Iris pigment epithelial cell (primary cell): ENCODE measurements at places on chromosomes 16 and 17.

- no peak for DNase-seq
Measured at GRCh38 chr17:22304667-22305303, 612.5 kb downstream of the KCNJ18 start.

DNA sequence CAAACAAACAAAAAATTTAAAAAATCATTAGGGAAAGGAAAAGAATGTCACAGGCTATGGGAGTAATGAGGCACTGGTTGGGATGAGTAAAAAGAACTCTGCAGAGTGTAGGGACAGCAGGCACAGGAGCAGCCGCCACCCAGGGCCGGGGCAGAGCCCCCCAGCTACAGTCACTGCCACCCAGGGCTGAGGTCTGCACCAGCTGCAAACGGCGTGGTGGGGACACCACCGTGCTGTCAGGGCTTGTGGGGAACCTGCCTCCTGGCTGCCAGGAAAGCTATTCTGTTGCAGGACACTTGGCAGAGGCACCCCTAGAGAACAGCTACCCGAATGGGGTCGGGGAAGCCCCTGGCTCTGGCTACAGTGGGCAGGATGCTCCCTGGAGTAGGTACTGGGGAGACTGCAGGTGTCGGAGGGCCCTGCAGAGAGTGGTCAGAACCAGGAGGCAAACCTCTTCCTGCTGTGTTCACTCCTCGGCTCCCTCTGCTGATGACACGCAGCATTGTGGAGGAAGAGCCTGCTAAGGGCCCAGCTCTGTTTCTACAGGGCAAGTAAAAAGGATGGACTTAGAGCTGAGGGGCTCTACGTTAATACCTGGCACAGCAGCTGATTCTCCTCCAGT is 32.3 kb upstream of the CAPN15 start:
- DNase-seq = peak; percentile 50

DNA sequence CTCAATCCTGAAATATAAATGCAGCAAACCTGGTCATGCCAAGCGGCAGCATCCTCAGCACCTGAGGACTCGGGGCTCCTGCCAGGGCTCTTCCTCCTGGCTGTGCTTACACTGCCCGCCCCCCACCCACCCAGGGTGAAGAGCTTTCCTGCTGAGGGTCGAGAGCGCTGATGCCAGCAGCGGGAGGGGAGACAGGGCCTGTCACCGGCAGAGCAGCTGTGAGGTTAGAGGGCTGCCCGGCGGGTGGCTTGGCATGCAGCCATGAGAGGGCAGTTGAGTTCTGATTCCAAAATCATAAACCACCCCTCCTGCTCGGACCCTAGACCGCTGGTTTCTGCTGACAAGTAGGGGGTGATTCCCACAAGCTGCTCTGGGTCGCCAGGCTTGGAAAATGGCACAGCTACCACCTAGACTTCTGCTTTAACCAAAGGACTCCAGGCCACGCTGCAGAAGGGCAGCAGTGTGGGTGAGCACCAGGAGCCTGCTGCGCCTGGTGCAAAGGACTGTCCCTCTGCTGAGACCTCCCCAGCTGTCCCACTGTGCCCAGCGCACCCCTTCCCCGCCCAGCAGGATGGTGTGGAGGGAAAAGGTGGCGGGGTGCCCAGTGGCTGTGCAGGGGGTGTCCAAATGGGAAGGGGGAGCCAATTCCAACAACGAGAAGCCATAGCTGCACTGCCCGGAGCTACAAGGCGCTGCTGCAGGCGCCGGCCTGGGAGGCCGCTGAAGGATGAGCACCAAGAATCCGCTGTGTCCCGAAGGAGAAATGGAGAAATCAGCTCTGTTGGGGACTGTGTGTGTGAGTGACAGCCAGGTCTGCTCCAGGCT is 26.6 kb downstream of the MXRA7 start:
- no peak for DNase-seq

- peak; percentile 39 for DNase-seq
Measured at GRCh38 chr17:43578699-43579565, 32.8 kb upstream of the ETV4 start.

- peak; percentile 26 for DNase-seq
Measured at GRCh38 chr16:12341423-12341822, 364.9 kb downstream of the SNX29 start.

DNA sequence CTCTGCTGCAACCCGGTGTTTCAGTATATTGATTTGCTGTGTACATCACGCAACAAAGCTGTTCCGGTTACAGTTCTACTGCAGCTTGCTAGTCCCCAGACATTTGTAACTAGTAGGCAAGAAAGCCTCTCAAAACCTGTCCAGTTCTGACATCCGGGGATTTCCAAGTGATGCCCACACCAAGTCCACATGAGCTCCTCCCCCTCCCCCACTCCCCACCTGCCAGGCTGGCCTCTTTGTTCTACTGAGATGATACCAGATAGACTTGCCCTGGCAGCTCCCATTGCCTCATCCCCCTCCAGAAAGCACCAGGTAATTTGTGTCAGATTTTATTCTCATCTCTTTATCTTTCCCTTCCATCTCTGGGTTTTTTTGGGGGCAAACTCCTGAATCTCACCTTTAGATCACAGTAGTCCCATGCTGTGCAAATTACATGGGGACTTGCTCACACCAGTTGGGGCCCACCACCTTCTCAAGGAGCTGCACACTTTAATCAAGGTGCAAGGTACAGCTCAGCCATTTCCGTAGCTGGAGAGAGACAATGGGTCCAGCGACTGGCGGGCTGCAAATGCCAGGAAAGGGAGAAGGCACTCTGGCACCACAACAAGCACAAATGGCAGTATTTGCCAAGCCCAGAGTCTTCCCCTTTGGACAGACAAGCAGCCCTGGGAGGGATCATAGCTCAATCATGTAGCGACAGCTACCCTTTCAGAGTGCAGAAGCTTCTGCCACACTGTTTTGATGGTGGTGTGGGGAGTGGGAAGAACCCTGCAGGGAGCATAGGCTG is 183.1 kb downstream of the CYLD start:
- no peak for DNase-seq

- DNase-seq = no peak
Measured at GRCh38 chr16:48004141-48004695, 151.6 kb downstream of the ABCC12 start.

- no peak for DNase-seq
Measured at GRCh38 chr17:58097384-58098088, 14.3 kb downstream of the DYNLL2 start.

- DNase-seq = peak; percentile 38
Measured at GRCh38 chr16:85750827-85751697, at the start of gene C16orf74. TSS of gene C16orf74 (minus strand) at chr16:85751096. CDS start at chr16:85735217, 15,879 bp downstream.

- peak; percentile 39 for DNase-seq
Measured at GRCh38 chr16:47787696-47788095, 326.6 kb downstream of the PHKB start.

GRCh38 chr16:72875291-72876031 is 172.5 kb downstream of the ZFHX3 start:
- peak; percentile 28 for DNase-seq

- DNase-seq = peak; percentile 1
Measured at GRCh38 chr17:33520426-33521330, 227.6 kb upstream of the ASIC2 start.

DNA sequence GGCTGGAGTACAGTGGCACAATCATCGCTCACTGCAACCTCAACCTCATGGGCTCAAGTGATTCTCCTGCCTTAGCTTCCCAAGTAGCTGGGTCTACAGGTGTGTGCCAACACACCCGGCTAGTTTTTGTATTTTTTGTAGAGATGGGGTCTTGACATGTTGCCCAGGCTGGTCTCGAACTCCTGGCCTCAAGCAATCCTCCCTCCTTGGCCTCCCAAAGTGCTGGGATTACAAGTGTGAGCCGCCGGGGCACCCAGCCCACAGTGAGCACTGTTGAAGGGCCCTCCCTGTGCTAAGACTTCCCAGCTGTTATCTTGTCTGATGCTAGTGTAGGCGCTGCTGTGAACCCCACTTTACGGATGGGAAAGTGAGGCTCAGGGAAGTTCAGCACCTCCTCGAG is 8.0 kb downstream of the CASKIN1 start:
- no peak for DNase-seq

- DNase-seq = no peak
Measured at GRCh38 chr17:5757314-5757907, 173.1 kb upstream of the NLRP1 start.

DNA sequence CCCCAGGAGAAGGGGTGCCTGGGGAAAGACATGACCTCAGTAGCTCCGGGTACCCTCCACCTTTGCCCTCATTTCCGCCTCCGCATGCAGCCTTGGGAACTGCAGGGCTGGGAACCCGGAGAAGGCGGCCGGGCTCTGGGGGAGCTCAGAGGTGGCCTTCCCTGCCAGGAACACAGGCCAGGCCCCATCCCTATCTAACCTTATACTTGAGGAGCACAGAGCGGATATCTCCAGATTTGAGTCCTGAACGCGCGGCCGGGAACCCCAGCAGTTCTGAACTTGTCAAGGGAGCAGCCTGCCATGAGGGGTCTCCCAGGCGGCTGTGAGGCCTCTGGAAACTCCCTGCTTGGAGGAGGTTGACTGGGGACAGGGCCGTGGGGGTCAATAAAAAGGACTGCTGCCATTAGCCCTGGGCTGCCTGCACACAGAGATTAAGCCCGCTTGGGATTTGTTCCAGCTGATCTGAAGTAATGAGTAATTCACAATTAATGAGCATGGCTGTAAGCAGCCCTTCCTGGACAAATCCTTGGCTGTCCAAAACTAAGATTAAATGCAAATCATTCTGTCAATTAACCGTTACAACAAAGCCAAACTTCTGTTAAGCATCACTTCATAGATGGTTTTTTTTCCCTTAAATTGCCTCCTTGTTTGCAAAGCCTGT is 26.3 kb upstream of the METRNL start:
- DNase-seq = no peak

GRCh38 chr17:29349409-29349808 is 40.8 kb upstream of the TAOK1 start:
- DNase-seq = no peak

DNA sequence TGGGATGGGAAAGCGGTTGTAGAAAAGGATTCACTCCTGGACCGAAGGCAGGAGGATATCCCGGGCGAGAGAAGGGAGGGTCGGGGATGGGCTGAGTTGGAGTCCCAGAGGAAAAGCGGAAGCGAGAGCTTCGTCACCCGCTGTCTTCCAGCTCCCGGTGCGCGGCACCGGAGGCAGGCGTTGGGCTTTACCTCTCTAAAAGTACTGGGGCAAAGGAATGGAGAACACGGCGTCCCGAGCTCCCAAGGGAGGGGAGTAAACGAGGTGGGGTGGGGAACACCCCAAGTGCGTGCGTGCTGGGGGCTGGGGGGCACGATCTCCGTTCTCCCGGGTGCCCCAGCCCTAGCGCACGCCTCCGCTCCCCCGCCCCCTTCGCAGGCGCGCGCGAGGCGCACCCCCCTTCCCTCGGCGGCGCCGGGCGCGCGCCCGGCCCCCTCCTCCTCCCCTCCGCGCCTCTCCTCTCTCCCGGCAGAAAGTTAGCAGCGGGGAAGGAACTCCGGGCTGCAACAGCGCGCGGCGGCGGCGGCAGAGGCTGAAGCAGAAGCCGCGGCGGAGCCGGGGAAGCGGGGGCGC is at the start of gene HS3ST4:
Gene HS3ST4 (plus strand): TSS at position 441 of the 573 bp plus-strand sequence.
- DNase-seq = no peak

DNA sequence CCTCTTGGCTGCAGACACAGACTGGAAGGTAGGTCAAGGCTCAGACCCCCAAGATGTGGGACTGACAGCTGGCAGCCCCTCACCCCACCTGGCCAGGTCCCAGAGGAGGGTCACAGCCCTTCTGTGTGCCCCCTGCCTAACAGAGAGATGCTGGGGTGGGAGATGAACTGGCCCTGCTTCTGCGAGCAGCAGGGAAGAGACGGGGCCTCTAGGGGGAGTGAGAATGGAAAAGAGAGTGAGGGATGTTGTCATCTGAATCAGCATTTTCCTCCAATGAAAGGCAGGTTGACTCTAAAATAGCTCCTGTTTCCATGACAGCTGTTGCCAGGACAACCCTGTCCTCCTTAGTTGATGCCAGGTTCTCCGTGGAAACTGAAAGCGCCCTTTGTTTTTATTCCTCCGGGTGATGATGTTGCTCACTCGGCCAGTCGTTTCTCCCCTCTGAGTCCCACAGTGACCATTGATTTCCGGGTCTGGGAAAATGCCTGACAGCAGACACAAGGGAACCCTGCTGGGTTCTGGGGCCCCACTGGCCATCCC is 4.9 kb upstream of the NDRG4 start:
- DNase-seq = peak; percentile 99

- no peak for DNase-seq
Measured at GRCh38 chr17:507441-507840, 154.8 kb upstream of the RPH3AL start.

GRCh38 chr16:76265434-76266045 is 11.7 kb upstream of the CNTNAP4 start:
- peak; percentile 25 for DNase-seq

DNA sequence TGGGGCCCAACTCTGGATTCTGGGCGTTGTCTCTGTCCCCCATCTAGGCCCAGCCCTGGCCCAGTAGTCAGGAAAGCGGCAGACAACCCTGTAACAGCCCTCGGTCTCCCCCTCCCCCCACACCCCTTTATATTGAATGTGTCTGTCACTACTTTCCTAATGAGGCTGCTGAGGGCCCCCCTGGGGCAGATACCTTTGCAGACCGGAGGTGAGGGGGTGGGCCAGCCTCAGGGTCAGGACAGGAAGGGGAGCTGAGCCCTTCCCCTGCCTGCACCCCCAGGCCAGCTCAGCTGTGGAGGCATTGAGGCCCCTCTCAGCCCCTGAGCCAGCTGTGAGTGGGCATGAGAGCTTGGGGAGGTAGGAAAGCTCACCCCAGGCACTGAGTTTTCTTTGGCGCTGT is 17.1 kb downstream of the RAI1 start:
- DNase-seq = no peak

- no peak for DNase-seq
Measured at GRCh38 chr17:1022278-1023024, 25.5 kb downstream of the TIMM22 start.

DNA sequence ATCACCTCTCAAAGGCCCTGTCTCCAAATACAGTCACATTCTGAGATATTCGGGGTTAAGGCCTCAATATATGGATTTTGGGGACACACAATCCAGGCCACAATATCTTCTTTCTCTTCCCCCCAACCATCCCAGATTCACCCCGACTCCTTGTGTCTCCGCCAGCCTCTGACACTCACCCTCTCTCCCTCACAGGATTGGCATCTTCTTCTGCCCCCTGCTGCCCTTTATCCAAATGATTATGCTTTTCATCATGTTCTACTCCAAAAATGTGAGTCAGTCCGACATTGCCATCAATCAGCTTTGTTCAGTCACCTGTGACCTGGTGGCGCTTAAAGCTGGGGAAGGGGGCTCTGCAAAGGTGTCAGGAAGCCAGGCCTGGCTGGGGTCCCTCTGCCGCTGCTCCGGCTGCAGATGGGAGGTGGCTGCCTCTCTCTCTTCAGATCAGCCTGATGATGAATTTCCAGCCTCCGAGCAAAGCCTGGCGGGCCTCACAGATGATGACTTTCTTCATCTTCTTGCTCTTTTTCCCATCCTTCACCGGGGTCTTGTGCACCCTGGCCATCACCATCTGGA is 35.1 kb downstream of the GDE1 start:
- DNase-seq = no peak

DNA sequence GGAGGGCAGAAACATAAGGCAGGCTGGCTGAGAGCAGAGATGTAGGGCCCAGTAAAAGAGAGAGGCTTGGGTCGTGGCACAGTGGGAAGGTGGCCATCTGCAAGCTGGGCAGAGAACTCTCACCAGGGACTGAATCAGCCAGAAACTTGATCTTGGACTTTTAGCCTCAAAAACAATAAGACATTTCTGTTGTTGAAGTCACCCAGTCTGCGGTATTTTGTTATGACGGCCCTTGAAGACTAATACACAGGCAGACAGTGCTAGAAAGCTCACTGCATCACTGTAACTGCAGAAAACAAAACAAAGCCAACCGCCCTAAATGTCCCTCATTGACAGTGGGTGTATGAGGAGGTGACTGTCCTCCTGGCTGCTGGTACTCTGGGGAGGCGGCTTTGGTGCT is 3.9 kb upstream of the JPH3 start:
- DNase-seq = no peak

GRCh38 chr16:48287239-48287638 is 39.9 kb upstream of the ABCC11 start:
- no peak for DNase-seq

GRCh38 chr16:31354394-31355291 is at the start of gene ITGAX:
TSS of gene ITGAX (plus strand) at chr16:31355176. CDS start at chr16:31355255, 79 bp downstream.
- DNase-seq = peak; percentile 55
